Immature natural killer cell (primary cell): ENCODE measurements at places on chromosomes 3 and 15. TPM values are rescaled to one million over a fixed set of nuclear protein-coding genes. Genes with fewer than 3 reads are reported as not detected.
A peak's percentile ranks its signal among the peaks of the same experiment; 100 is the strongest.

DNA sequence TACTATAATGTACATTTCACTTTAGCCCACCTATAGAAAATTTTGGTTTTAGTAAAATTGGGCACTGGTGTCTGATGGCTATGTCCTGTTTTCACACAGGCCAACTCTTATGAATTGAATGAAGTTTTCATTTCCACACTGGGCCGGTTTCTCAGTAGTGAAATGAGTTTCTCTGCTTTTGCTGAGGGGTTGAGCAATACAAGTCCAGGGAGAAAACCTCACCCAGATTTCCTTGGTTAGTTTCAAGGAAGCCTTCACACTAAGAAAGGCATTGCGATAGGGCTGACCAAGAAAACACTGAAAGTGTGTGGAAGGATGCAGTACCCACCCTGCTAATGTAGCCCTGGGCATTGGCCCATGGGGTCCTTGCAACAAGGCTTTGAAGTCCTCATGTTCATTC is 331.5 kb upstream of the CFAP20DC start:
- H3K4me1 ChIP-seq: peaks cover 11% of the 10 kb centered on the region
- H3K27ac ChIP-seq: no peak overlapping the region
- H3K36me3 ChIP-seq: no peaks in the 10 kb centered on the region
- H3K4me3 ChIP-seq: no peak overlapping the region
- peaks cover 5% of the 10 kb centered on the region for H3K27me3 ChIP-seq

GRCh38 chr3:37536840-37537239 is 324.8 kb upstream of the CTDSPL start:
- DNase-seq: no peak
- no peak overlapping the region for H3K4me3 ChIP-seq
- no peak overlapping the region for H3K27ac ChIP-seq
- no peaks in the 10 kb centered on the region for H3K36me3 ChIP-seq

DNA sequence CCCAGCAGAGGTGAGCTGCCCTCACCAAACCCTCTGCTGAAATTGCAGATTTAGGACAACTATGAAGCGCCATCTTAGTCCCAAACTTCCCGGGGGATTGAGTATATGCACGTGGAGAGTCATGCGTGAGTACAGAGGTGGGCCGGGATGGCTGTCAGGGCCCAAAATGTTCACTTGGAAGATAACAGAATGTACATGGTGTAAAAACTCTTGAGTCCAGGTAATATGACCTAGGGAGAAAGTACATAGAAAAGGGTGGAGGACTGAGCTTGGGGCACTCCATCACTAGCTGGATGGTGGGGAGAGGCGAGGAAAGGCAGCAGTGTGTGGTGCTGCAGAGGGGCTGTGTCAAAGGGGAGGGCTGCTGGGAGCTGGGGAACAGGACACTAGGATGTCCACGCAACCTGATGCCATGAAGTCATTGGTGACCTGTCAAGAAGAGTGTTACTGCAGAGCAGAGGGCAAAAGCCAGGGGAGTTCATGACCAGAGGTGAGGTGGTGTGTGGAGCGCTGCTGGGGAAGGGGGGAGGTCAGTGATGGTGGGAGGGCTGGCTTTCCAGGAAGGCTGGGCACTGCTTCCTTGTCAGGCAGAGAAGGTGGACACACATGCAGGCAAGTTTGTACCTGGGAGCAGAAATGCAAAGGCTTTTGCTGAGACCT is 236.2 kb upstream of the LYSMD4 start:
- H3K4me3 ChIP-seq: no peak overlapping the region
- H3K27me3 ChIP-seq: no peaks in the 10 kb centered on the region
- no peak overlapping the region for H3K27ac ChIP-seq
- H3K4me1 ChIP-seq: no peaks in the 10 kb centered on the region
- H3K36me3 ChIP-seq: no peaks in the 10 kb centered on the region
- no peak for DNase-seq

DNA sequence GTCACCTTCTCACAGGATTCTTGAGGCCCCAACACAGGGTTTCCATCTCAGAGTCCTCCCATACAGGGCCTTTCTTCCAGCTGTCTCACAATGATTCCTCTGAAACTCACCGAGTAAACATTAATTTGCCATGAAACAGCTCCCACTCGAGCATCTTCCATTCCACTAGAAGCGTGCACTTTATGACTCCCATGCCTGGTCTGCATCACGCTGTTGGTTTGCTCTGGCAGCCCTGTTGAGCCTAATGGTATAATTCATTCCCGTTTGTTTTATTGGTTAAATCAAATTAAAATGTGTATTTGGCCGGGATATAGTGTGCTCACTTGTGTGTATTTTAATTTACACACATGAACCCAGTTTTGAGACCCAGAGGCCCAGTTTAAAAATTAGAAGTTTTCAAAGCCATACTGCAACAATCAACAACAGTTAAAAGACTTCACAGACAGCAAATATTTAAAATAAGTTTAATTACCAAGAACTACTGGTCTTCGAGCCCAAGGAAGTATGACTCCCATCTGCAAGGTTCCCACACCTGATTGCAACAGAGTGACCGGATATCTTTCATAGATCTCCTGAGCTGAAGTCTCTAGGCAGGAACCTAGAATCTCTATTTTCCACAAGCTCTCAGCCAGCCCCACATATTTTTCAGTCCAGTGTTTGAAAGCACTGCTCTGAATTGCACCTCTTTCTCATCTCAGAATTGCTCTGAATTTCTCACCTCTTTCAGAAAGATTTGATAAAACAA is 42.3 kb upstream of the GYG1 start:
- DNase-seq: no peak
- H3K4me3 ChIP-seq: no peak overlapping the region
- no peak overlapping the region for H3K27ac ChIP-seq
- H3K4me1 ChIP-seq: no peaks in the 10 kb centered on the region
- H3K36me3 ChIP-seq: no peaks in the 10 kb centered on the region

- no peaks in the 10 kb centered on the region for H3K36me3 ChIP-seq
- peaks cover 73% of the 10 kb centered on the region for H3K4me1 ChIP-seq
- H3K4me3 ChIP-seq: peak overlapping the region; percentile 91
- no peaks in the 10 kb centered on the region for H3K27me3 ChIP-seq
- no peak for DNase-seq
Measured at GRCh38 chr15:90099868-90100831, 2.1 kb downstream of the IDH2 start.

The PML gene
- polyA plus RNA-seq: 47.7 TPM

DNA sequence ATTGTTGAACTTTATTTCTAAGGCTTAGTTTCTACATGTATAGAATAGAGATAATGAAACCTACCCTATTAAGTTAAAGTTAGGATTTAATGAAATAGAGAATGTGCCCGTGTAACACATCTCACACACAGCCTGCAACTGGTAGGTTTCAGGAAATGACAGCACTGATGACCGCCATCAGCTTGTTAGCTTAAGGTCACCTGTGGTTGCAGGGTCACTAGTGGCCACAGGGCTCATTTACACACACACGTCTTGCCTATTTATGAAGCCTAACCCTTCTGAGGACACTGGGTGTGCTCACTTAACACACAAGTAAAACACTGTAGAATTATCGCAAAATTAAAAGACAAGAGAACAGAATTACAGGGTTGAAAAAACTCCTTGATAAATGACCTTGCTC is 20.1 kb downstream of the CHRM5 start:
- no peak overlapping the region for H3K4me3 ChIP-seq
- peaks cover 5% of the 10 kb centered on the region for H3K36me3 ChIP-seq
- H3K27ac ChIP-seq: no peak overlapping the region
- H3K4me1 ChIP-seq: peaks cover 23% of the 10 kb centered on the region
- no peaks in the 10 kb centered on the region for H3K27me3 ChIP-seq
- no peak for DNase-seq

DNA sequence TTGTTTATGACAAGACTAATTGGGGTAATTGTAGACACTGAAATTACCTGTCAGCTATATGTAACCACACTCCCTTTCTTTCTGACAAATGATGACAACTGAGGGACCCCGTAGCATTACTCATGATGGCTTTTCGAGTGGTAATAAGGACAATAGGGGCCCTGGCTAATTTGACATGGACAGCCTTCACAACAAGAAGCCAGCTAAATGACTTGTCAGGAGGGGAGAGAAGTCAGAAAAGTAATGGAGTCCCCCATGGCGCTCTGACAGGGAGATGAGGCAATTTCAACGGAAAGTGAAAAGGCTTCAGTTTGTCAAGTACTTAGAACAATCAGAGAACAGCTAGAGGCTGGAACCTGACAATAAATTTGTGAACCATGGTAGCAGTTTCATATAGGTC is 177.3 kb downstream of the CDIN1 start:
- H3K4me3 ChIP-seq: no peak overlapping the region
- H3K4me1 ChIP-seq: no peaks in the 10 kb centered on the region
- H3K36me3 ChIP-seq: peaks cover 20% of the 10 kb centered on the region
- H3K27ac ChIP-seq: no peak overlapping the region

GRCh38 chr3:189419683-189420082 is 211.5 kb upstream of the TP63 start:
- H3K36me3 ChIP-seq: no peaks in the 10 kb centered on the region
- DNase-seq: no peak
- no peak overlapping the region for H3K27ac ChIP-seq
- no peaks in the 10 kb centered on the region for H3K4me1 ChIP-seq
- peaks cover 3% of the 10 kb centered on the region for H3K27me3 ChIP-seq

The HYAL2 gene
- 15.0 TPM for polyA plus RNA-seq

DNA sequence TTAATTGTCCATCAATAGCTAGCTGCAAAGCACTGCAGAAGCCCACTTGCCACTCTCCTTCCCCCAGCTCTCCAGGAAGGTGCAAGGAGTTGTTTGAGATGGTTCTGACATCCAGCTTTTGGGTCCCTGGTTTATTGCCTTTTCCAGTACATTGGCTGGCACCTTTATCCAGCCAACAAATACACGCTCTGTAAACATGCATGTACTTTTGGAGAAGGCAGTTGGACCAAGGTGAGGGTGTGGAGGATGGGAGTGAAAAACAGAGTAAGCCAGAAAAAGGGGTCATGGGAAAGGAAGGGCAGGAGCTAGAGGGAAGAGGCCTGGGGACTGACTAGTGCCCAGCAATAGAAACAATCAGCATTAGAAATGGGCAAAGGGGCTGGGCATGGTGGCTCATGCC is 102.7 kb downstream of the CGNL1 start:
- DNase-seq: no peak
- no peak overlapping the region for H3K4me3 ChIP-seq
- H3K27me3 ChIP-seq: no peaks in the 10 kb centered on the region
- no peak overlapping the region for H3K27ac ChIP-seq
- H3K36me3 ChIP-seq: no peaks in the 10 kb centered on the region
- H3K4me1 ChIP-seq: no peaks in the 10 kb centered on the region

The SCAANT1 gene
- polyA plus RNA-seq: 6.3 TPM

DNA sequence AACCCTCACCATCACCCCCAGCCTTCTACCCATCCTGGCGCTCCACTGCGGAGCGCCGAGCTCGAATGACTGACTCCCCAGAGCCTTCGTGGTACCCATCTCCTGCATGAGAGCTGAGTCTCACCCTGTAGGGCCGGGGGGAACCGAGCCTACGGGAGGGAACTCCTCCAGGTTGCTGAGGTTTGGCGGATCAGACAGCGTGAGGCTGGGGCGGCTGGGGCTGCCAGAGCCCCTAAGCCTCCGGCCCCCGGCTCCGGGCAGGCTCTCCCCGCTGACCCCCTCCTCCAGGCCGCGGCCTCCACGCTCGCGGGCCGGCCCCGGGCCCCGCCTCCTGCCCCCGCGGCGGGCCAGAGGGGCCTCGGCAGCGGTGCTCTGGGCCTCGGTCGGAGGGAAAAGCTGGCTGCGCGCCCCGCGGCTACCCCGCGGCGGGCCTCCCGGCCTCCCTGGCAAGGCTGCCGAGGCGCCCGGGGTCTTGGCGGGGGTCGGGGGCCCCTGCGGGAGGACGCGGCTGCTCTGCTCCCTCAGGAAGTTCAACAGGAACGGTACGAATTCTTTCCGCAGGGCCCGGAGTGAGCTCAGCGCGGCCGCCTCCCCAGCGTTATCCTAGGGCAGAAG is 643 bp downstream of the CDAN1 start:
- H3K4me3 ChIP-seq: peak overlapping the region; percentile 86
- H3K4me1 ChIP-seq: peaks cover 16% of the 10 kb centered on the region
- H3K27ac ChIP-seq: peak overlapping the region; percentile 35
- H3K36me3 ChIP-seq: peaks cover 7% of the 10 kb centered on the region
- H3K27me3 ChIP-seq: peaks cover 4% of the 10 kb centered on the region
- DNase-seq: no peak

- no peaks in the 10 kb centered on the region for H3K36me3 ChIP-seq
- H3K4me1 ChIP-seq: no peaks in the 10 kb centered on the region
- no peak overlapping the region for H3K27ac ChIP-seq
Measured at GRCh38 chr15:48242015-48242414, 35.9 kb downstream of the SLC12A1 start.

DNA sequence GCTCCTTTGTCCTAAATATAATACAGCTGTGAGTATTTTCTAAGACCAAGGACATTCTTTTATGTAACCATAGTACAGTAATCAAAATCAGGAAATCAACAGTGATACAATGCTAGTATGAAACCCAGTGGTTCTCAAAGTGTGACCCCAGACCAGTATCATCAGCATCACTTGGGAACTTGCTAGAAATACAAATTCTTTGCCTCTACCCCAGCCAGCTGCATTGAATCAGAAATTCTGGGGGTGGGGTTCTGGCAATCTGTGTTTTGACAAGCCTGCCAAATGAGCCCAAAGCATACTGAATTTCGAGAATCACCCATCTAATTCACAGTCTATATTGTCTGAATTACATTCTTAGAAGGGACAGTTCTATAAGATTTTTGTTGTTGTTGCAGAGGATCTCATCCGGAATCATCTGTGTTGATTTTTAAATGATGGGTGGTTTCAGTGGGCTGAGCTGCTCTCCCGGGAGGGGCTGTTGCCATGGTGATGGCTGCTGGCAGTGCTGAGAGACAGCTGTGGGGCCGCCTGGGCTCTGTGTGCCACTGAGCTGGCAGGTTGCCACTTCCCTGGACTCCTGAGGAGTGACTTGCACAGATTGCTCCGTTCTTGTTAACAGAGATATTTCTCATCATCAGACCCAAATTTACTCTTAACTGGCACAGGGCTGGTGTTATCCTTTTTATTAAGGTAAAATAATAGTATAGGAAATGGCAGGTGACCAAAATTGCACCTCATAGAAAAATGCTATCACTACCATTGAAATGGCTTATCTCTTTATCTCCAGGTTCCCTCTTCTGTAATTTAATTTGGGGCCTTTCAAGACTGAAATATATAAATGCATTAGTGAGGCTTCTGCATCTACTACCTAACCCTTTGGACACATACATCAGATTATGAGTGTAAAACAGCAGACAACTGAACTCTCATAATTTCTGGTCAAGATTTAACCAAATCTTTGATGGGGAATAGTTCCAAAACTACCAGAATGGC is 56.5 kb downstream of the NEK11 start:
- H3K4me1 ChIP-seq: peaks cover 2% of the 10 kb centered on the region
- H3K4me3 ChIP-seq: no peak overlapping the region
- H3K27ac ChIP-seq: no peak overlapping the region
- H3K36me3 ChIP-seq: no peaks in the 10 kb centered on the region
- no peak for DNase-seq

The HTR3E gene
- polyA plus RNA-seq: not detected

DNA sequence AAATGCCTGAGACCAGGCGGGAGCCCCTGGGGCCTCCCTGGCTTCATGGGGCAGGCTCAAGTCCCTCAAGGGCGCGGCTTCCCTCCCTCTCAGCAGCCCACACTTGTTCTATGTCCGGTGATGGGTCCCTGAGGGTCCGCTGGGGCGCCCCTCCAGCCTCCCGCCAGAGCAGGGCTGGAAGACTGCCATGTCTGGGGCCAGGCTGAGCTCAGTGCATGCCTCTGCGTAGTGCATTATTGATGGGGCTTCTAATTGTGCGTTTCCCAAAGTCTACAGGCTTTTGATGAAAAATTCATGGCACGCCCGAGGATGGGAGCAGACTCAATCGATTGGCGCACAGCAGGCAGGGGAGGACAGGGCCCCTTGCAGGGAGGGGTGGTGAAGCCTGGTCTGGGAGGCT is 51.3 kb downstream of the CYP11A1 start:
- H3K27me3 ChIP-seq: peaks cover 2% of the 10 kb centered on the region
- H3K4me1 ChIP-seq: peaks cover 28% of the 10 kb centered on the region
- H3K36me3 ChIP-seq: no peaks in the 10 kb centered on the region
- DNase-seq: no peak
- peak overlapping the region; percentile 74 for H3K4me3 ChIP-seq
- H3K27ac ChIP-seq: no peak overlapping the region

The SRPRB gene
- polyA plus RNA-seq: 43.9 TPM
